Kidney tubule cell (primary cell): ENCODE measurements at places on chromosomes 5 and 9.

DNA sequence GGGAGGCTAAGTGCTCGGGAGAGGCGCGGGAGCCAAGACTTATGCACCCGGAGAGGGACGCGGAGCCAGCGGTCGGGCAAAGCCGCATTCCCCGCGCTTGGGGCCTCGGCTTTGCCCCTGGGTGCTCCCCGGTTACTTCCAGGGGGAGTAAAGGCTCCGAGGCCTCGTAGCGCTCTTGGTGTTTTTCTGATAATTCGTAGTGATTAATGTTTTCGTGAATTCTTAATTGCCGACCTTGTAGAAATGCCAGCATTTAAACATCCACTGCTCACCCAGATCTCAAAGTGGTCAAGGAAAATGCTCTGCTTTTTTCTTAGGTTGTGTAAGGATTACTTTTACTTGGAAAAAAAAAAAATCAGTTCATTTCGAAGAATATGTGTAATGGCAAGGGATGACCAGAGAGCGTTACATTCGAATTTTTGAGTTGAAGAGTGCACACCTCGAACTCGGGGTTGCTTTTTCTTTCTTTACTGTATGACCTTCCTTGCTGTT, 654 bp upstream of the TUT7 start:
- peak; percentile 20 for DNase-seq

- DNase-seq: peak; percentile 42
Measured at GRCh38 chr9:120876842-120877240, at the start of gene PHF19. Gene PHF19, minus strand, starts transcription at chr9:120877188. Its CDS starts 2,447 bp downstream, at chr9:120874741.

DNA sequence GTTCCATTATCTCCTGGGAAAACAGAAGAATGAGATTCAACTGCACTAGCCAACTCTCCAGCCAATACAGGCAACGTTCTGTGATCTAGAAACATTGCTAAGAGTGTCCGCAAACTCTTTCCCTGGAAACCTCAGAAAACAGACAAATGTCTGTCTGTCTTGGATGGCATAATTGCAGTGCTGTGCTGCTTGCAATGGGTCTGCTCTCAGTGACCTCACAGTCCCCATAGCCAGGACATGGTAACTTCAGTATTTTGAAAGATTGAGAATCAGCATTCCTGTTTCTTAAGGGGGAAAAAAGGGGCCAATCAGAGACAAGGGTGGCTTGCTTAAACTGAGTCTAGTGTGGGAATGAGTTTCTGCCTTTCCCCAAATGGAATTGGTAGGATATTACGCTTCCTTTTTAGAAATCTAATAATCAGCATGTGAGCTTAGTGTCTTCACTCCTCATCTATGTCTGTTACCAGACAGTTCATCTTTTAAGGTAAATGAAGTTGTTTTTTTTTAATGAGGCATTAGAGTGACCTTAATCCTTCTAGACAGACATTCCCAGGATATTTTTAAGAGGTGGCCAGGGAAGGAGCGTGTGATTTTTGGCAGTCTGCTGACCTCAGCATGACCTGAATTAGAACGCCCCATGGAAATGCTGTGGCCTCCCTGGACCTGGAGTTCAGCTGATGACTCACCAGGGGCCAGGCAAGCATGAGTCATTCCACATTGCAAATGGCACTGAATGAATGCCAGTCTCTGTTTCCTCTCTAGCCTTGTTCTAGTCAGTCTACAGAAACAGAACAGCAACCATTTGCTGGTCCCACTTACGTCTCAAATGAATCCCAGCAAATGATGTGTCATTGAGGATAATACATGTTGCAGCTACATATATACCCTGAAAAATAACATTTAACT, 210.2 kb upstream of the ACTBL2 start:
- peak; percentile 95 for DNase-seq

DNA sequence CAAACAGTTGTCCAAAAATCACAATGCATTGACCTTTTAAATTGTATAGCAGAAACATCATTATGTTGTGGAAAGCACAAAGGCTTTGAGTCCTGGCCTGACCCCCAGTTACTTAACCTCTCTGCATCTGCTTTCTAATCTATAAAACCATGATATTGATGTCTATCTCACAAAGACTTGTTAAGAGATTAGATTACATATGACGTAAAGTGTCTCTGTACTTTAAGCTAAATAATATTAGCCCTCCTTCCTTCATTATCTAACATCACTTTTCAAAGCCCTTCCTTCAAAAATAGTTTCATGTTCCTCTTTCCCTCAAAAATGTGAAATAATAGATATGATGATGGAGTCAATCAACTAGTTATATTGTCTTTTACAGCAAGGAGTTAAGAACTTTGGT, 3.4 kb downstream of the ADAMTS6 start:
- no peak for DNase-seq

- peak; percentile 25 for DNase-seq
Measured at GRCh38 chr5:176995896-176996767, 10.4 kb downstream of the UIMC1 start.

DNA sequence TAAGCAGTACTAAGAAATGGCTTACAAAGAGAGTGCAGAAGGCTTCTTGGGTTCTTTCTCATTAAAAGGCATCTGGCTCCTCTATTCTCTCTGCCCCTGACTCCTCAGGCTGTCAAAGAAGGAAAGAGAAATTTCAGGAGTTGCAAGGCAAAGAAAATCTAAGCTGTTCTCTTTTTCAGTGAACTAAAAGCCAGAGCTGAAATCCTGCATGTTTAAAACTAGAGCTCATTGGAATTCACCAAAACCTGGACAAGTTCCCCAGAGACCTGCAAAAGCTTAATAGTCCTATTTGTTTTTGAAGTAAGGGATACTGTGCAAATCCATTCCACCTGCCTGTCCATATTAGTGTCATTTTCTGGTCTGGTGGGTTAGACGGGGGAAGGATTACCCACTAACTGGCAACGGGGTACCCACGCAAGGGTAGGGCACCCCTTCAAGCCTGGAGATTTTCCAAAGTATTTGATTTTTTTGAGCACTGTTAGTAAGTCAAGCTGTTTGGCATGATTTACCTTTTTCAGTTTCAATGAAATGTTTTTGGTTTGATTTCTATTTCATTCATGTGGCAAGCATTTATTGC, 179.3 kb downstream of the FSTL4 start:
- DNase-seq: no peak

DNA sequence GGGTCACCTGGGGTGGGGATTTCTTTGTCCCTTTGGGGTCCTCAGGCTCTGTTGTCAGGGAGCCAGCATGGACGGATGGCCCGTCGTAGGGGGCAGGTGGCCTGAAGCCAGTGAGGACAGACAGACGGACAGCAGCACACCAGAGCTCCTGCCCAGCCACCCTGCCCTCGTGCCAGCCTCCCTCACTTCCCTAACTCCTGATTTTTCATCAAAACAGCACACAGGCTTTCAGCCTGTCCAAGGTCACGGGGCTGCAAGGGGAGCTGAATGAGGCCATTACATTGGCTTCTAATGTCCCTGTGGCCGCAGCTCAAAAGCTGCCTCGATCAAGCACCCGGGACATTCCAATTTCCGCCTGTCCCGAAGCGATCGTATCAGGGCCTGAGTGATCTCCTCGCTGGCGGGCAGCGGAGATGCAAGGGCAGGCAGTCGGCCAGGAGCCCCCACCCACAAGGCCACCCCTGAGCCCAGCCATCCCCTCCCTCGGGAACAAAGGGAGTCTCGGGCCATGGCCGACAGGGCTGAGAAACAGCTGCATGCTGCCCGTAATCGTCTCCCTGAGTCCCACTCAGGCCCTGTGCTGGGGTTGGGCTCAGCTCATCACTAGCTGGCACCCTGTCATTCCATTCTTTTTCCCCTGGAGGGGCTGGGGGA, 50.5 kb upstream of the RNU6ATAC start:
- no peak for DNase-seq

GRCh38 chr5:42591015-42591414, 165.6 kb upstream of the CCDC152 start:
- DNase-seq: no peak
